Lung microvascular endothelial cell (primary cell): ENCODE measurements at places on chromosomes 7 and 10. TPM values are rescaled to one million over a fixed set of nuclear protein-coding genes. Genes with fewer than 3 reads are reported as not detected.
A peak's percentile ranks its signal among the peaks of the same experiment; 100 is the strongest.

- no peak for DNase-seq
Observed at GRCh38 chr7:43302773-43303460, 190.5 kb downstream of the HECW1 start.

GRCh38 chr7:66529883-66530610 lies 98.6 kb upstream of the KCTD7 start:
- no peak for DNase-seq

GRCh38 chr10:77159538-77160110 lies 478.0 kb downstream of the KCNMA1 start:
- no peak for DNase-seq

GRCh38 chr7:150945853-150946420 lies 32.2 kb downstream of the KCNH2 start:
- DNase-seq, result no peak

DNA sequence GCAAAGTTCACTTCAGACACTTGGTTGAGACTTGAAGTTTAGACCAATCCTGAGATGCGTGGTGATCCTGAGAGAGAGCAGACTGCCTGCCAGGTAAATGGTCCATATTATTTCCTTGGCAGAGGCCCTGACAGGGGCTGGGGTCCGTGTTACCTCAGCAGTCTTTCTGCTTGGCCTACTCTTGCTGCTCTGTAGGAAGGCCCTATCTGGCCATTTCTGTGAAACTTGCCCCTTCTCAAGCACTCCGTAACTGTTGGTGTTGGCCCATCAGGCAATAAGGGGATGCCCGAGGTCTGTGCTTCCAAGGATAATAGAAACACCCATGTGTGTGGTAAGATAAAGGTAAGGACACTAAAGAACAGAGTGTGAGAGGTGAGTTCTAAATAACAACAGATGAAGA lies 20.0 kb downstream of the LOXL4 start:
- DNase-seq, result no peak

DNA sequence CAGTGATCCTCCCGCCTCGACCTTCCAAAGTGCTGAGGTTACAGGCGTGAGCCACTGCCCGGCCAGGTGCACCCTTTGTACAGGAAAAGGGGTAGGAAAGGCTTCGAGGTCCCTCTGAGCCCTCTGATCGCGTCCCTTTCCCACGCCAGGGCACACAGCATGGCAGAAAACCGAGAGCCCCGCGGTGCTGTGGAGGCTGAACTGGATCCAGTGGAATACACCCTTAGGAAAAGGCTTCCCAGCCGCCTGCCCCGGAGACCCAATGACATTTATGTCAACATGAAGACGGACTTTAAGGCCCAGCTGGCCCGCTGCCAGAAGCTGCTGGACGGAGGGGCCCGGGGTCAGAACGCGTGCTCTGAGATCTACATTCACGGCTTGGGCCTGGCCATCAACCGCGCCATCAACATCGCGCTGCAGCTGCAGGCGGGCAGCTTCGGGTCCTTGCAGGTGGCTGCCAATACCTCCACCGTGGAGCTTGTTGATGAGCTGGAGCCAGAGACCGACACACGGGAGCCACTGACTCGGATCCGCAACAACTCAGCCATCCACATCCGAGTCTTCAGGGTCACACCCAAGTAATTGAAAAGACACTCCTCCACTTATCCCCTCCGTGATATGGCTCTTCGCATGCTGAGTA lies 871 bp downstream of the POP7 start:
- DNase-seq, result no peak

DNA sequence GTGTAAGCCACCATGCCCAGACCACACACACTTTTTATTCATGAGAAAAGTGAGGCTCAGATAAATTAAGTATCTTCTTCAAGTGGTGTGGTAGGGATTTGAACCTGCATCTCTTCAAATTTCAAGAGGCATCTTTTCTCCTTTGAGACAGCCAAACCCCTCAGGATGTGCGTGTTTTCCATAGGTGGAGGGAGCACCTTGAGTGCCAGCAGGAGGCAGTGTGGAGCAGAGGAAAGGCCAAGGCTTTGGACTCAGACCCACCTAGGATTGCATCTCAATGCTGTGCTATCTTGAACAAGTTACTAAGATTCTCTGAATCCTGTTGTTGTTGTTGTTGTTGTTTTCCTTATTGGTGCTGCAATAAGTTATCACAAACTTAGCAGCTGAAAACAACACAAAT lies 40.2 kb upstream of the MYL10 start:
- DNase-seq, result no peak

GRCh38 chr10:77713521-77714280 lies 76.1 kb upstream of the KCNMA1 start:
- DNase-seq, result no peak

DNA sequence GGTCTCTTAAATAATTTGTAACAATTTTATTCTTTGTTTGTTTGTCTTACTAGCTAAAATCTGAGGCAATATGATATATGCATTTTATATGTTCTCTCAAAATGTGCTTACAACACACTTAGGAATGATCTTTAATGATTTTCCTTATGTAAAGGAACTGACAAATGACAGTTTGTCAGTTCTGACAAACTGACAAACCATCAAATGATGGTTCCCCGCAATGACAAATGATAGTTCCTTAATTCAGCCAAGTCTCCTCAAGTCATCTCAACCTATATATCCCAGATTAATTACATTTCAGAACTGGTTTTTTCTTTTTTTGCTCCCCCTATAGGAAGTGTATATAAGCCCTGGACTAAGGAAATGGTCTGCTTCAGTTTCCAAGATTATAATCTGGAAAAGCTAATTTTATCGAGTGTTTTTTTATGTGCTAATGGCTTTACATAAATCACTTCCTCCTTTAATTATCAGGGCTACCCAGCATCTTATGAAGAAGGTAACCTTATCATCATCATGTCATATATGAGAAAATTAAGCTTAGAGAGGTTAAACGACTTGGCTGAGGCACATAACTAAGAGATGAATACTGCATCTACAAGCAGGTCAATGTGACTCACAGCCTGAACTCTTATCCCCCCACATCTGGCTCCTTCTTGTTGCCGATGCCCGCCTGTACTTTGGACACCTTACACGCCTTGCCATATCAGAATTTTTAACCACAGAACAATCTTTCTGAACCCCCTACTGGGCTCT lies 75.1 kb downstream of the RELN start:
- no peak for DNase-seq

DNA sequence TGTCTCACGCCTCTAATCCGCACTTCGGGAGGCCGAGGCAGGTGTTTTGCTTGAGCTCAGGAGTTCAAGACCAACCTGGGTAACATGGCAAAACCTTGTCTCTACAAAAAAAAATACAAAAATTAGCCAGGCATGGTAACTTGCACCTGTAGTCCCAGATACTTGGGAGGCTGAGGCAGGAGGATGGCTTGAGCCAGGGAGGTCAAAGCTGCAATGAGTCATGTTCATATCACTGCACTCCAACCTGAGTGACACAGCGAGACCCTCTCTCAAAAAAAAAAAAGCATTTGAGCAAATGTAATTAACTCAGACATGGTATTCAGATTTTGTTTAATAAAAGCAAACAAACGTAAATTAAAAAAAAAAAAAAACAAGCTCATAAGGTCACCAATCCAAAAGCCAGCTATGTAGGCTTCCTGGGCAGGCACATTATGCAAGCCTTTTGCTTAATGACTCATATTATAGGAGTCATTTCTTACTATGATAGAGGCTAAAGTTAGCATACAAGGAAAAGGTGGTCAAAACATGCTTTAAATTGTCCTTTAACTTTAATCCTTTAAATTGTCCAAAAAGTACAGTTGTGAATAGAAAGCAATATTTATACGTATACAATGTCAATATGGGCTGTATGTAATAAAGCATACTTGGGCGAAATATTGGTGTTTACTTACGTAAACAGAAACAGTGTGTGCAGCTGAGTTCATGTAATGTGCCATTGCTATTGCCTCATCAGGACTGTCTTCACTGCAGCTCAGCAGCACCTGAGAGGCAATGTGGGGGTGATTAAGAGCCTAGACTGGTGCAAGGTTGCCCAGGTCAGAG lies 13.0 kb downstream of the AKR1D1 start:
- no peak for DNase-seq

DNA sequence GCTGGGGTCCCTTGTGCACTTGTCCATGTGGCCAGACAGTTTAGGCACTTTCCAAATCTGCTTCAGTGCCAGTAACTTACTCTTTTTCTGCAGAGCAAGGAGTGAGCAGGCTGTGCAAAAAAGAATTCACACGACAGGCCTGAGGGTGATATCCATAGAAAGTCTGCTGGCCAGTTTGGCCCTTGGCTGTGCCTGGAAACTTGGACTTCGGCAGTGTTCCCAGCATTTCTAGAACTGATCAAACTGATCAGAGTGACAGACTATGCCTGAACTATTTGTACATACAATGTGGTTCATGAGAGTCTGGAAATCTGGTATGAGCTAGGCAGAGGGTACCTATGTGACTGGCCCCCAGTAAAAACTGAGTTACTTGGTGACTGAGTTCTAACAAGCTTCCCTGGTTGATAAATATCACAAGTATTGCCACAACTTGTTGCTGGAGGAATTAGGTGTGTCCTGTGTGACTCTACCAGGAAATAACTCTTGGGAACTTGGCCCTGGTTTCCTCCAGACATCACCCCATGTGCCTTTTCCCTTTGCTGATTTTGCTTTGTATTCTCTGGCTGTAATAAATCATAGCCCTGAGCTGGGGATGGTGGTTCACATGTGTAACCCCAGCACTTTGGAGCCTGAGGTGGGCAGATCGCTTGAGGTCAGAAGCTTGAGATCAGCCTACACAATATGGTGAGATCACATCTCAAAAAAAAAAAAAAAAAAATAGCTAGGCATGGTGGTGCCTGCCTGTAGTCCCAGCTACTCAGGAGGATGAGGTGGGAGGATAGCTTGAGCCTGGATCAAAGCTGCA lies 3.3 kb upstream of the DENND10 start:
- DNase-seq, result peak; percentile 90

GRCh38 chr10:73732931-73733623 lies 11.1 kb upstream of the SEC24C start:
- no peak for DNase-seq

GRCh38 chr10:123348691-123349572 lies 194.7 kb downstream of the BUB3 start:
- DNase-seq, result no peak

Gene OR2A7
- not detected in 2 replicates for total RNA-seq

Gene ATXN7L1
- total RNA-seq, result 3.5 and 4.6 TPM in 2 replicates

Gene AKR1C1
- 8.7 and 18.7 TPM in 2 replicates for total RNA-seq

Gene LRGUK
- total RNA-seq, result under 0.01 TPM in 2 replicates

Gene LRMDA
- 8.1 and 17.3 TPM in 2 replicates for total RNA-seq
